ENCODE measurements at places on chromosomes 2 and 18.

GRCh38 chr2:180222644-180223043 lies 215.5 kb upstream of the CWC22 start:
- DNase-seq, result peak; percentile 94

GRCh38 chr2:64979744-64980143 lies 9.5 kb upstream of the SLC1A4 start:
- no peak for DNase-seq

DNA sequence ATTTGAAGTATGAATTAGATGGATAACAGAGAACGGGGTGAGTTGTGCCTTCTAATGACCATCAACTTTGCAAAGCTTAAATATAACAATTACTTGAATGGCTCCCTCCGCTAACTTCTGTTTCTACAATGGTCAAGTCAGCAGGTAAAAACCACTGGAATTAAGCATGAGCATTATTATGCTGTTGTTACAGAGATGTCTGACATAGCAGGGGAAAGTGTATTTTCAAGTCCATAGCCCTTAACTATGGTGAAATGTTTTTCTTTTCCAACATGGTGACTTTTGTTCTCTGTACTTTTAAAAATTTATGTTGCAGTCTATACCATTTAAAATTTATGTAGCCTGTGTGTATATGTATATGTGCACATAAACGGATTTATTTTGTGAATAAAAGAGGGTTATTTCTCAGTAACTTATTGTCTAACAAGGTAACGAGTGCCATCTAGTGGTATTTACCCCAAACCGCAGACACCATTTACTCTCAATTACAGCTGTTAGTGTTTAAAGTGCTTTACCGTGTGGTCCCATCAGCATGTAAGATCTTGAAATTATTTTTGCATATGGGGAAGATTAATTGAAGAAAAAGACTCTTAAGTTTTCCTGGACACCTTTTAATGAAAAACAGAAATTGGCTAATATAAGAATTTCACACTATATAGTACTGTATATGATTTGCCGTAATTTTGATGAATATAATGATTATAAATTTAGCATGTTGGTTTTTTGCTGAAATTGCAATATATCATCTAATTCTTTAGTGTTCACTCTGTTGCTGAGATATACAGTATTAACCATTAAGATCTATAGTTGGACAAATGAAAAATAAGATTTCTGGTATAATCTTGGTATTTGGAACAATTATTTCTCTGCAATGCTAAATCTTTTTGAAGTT lies 78.2 kb downstream of the UBE2E3 start:
- DNase-seq, result peak; percentile 70

DNA sequence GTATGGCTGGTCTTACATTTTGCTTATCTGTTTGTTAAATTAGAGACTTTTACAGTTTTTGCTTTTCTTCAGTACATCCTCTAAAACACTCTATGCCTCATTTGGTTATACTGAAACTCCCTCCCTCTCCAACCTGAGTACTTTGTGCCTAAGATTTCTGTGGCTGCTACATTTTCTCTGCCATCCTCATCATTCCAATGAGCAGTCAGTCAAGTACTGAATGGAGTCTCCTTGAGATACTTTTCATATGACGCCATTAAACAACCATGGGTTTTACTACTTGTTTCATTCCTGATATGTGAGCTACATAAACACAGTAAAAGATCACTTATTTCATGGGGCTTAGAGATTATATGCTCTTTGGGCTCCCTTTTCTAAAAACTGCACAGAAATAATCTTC lies 196.7 kb upstream of the EPC2 start:
- DNase-seq, result no peak

DNA sequence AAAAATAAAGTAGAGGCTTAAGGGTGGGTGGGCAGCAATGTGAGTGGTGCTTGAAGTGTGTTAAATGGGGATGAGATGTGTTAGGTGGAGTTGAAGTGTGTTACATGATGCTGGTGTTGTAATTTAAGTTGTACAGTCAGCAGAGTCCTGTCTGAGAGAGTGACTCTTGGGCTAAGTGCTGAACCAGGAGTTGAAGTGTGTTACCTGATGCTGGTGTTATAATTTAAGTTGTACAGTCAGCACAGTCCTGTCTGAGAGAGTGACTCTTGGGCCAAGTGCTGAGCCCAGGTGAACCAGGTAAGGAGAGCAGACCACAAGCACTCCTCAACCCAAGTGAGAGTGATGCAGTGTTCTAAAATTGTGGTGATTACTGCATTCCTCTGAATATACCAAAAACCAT lies 40.6 kb downstream of the LCLAT1 start:
- DNase-seq, result no peak

GRCh38 chr2:204473224-204473623 lies 72.1 kb upstream of the PARD3B start:
- DNase-seq, result no peak

- no peak for DNase-seq
These were observed 386.1 kb downstream of the SOCS6 start for GRCh38 chr18:70674896-70675295.

GRCh38 chr2:190173392-190173791 lies 110.9 kb upstream of the MSTN start:
- no peak for DNase-seq
